Central memory CD8-positive, alpha-beta T cell (primary cell): ENCODE measurements at places on chromosomes 2 and 18.
A peak's percentile ranks its signal among the peaks of the same experiment; 100 is the strongest.

- DNase-seq = no peak
Measured at GRCh38 chr2:1947316-1947715, 203.0 kb upstream of the PXDN start.

DNA sequence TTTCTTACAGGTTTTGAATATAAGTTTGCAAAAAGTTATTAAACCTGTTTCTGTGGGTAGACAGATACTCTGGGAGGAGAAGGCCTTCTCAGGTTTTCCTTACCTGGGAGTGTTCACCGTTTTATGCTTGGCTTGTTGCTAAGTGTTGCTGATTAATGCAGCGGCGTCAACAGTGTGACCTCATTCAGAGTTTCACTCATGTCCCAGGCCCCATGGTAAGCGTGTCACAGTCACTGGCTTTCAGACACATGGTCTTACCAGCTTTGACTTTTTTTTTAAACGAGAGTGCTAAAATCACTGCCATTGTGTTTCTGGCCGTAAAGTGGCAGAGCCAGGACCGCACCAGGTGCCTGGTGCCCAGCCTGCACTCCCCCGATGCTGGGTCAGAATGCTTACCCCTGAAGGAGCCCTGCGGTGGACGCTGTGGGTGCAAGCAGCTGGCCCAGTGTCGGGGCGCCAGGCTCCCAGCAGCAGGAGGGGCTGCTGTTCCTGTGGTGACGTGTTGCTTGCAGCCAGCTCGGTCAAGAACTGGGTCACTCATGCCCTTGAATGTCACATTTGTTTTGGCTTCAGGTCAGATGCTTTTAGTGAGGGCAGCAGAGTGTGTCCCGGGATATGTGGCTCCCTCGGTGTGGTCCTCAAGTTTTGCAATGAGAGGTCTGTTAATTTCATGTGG, 3.5 kb downstream of the CAPN10 start:
- DNase-seq = no peak

GRCh38 chr18:48803518-48803917, 147.2 kb downstream of the SMAD7 start:
- no peak for DNase-seq

- DNase-seq = no peak
Measured at GRCh38 chr2:26822877-26823276, 25.1 kb upstream of the DPYSL5 start.

DNA sequence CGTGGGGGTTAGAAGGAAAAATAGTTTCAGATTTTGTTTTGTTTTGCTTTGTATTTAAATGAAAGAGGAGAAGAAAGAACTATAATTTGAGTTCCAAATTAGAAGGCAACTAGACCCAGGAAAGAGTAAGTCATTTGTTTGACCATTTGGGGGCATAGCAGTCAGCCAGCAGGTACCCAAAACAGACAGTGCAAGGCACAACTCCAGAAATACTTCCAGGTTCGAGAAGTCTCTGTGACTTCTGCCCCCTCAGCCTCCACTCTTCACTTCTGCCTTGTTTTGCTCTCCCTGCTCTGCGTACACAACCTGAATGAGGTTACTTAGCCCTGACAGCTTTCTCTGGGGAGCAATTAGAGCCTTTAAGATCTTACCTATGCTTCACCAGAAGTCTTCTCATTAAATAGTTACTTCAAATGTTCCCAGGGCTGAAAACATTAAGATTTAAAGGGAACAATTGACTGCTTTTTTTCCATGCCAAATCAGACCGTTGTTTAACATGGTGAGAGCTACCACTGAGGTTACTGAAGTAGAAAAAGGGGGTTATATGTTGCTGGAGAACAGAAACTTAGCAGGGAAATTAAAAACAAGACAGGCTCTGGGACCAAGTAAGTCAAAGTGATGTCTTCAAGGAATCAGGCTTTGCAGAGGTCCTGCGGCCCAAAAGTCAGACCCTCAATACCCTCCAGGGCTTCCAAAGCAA, 216.9 kb downstream of the BCL11A start:
- no peak for DNase-seq

DNA sequence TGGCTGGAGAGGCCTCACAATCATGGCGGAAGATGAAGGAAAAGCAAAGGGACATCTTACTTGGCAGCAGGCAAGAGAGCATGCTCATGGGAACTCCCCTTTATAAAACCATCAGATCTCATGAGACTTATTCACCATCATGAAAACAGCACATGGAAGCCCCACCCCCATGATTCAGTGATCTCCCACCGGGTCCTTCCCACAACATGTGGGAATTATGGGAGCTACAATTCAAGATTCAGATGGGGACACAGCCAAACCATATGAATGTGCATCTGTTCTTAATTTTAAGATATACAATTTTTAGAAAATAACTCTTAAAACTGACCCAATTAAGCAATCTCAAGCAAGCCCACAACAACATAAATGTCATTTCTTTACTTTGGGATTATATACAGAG, 12.6 kb downstream of the C18orf63 start:
- DNase-seq = no peak

DNA sequence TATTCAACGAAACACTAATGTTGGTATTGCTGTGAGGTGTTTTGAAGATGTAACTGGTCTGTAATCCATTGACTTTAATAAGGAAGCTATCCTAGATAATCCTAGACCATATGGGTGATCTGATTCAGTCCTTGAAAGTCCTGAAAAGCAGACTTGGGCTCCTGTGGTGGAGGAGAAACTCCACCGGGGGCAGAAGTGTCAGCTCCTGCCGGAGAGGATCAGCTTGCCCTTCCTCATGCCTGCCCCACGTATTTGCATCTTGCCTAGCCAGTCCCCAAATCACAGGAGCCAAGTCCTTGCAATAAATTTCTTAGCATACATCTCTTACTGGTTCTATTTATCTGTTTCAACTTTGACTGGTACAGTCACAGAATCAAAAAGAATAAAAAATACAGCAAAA, 144.2 kb upstream of the DLGAP1 start:
- DNase-seq = no peak

GRCh38 chr2:232920055-232920454, 50.0 kb downstream of the SNORC start:
- no peak for DNase-seq

- no peak for DNase-seq
Measured at GRCh38 chr2:205494537-205495235, 187.6 kb upstream of the NRP2 start.

GRCh38 chr2:47072728-47073191, 82.3 kb downstream of the STPG4 start:
- DNase-seq = no peak

DNA sequence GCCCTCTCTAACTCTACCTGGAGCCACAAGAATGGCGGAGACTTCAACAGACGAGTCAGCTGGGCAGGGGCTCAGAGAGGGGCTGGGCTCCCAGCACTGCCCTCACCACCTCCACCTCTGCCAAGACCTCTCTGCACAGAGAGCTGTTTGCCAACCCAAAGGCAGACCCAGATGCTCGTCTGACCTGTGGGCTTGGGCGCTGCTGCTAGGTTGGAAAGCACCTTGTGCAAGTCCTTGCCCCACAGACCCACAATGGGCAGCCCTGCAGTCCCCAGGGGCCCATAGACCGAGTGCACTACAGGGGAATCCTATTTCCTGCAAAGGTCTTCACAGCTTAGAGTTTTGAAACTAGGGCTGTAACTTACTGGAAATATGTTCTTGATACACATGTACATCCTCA, 13.3 kb downstream of the ACKR3 start:
- DNase-seq = no peak

DNA sequence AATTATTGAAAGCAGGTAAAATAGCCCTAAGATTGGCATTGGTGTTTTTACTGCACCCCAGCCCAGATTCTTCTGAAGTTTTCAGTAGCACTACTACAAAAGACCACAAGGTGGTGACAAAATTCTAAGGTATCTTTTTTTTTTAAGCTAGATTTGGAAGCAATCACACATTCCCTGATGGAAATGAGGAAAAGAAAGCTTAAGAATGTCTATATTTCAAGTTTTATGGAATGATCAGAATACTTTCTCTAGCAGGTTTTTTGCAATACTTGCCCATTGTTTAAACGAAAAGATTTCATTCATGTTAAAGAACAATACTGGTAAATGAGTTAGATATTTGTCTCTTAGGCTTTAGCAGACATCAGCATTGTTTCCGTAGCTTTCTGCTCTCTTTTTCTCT, 32.1 kb upstream of the ZNF638 start:
- DNase-seq = no peak

DNA sequence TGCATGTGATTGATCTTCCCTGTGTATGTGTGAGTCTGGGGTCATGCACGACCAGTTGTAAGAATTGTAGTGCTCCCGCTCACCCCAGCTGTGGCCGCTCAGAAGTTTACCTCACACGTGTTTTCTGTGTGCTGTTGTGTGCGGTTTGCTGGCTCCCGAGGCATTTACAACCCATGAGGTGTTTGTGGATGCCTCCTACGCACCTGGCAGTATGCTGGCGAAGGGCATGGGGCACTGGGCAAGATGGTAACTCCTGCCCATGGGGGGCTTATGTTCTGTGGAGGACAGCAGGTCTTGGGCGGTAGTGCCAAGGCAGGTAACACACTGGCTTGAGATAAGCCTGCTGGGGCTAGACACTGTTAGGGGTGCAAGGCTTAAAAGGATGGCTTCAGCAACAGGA, 102.6 kb upstream of the HS6ST1 start:
- no peak for DNase-seq

GRCh38 chr18:33014060-33014796, 241.4 kb upstream of the KLHL14 start:
- DNase-seq = no peak

DNA sequence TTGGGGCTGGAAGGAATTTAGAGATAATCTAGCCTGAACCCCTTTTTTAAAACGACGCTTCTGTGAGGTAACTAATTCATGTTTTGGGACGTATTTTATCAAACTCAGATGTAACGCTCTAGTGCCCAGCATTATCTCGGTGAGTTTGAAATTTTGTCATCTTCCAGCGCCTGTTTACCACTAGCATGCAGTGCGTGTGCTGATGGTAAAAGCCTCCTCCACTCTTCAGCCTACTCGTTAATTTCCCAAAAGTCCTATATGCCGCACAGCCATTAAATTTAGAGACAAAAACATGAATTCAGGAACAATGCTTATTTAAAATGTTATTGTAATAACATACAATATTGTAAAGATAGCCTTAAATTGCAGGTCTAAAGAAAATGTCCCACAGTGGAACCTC, 2.8 kb downstream of the ZCCHC2 start:
- DNase-seq = no peak

GRCh38 chr2:159133797-159134196, 152.7 kb downstream of the WDSUB1 start:
- no peak for DNase-seq

- DNase-seq = peak; percentile 25
Measured at GRCh38 chr2:54560146-54560881, 104.2 kb downstream of the SPTBN1 start.

DNA sequence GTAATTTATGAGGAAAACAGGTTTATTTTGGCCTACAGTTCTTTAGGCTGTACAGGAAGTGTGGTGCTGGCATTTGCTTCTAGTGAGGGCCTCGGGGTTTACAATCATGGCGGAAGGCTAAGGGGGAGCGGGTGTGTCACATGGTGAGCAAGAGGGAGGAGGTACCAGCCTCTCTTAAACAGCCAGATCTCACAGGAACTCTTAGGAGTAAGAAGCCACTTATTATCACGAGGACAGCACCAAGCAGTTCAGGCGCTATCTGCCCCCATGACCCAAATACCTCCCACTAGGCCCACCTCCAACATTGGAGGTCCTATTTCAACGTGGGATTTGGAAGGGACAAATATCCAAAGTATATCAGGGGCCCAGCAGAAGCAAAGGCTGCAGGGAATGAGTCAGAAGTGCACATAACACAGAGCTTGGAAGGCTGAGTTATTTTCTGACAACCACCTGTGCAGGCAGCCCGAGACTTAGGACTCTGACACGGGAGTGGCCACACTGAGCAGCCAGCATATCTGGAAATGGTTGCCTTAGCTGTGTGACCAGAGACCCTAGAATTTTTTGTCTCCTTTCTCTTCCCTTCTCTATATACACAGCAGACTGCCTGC, 170.9 kb downstream of the PRPF40A start:
- DNase-seq = no peak

GRCh38 chr18:69081846-69082245, 284.0 kb downstream of the CCDC102B start:
- DNase-seq = no peak

- DNase-seq = no peak
Measured at GRCh38 chr18:50192995-50193795, 1.8 kb downstream of the MYO5B start.

DNA sequence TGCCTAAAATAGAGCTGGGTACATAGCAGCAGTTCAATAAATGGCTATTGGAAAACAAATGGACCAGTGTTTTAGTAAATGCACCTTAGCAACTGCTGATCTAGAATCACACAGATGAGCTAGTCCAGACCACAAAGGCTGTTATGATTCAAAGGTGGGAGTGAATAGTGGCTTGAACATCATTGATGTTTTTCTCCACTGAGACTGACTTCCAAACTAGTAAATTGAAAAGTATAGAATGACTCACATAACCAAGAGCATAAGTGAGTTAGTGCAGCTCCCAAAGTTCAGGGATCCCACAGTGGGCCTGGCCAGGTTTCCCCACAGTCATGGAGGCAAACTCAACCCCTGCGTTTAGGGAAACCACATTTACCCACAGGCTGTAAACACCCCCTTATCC, 106.7 kb upstream of the YPEL5 start:
- no peak for DNase-seq

- no peak for DNase-seq
Measured at GRCh38 chr2:168955321-168955720, 54.2 kb downstream of the G6PC2 start.

GRCh38 chr2:10260130-10260529, 42.6 kb upstream of the HPCAL1 start:
- no peak for DNase-seq

DNA sequence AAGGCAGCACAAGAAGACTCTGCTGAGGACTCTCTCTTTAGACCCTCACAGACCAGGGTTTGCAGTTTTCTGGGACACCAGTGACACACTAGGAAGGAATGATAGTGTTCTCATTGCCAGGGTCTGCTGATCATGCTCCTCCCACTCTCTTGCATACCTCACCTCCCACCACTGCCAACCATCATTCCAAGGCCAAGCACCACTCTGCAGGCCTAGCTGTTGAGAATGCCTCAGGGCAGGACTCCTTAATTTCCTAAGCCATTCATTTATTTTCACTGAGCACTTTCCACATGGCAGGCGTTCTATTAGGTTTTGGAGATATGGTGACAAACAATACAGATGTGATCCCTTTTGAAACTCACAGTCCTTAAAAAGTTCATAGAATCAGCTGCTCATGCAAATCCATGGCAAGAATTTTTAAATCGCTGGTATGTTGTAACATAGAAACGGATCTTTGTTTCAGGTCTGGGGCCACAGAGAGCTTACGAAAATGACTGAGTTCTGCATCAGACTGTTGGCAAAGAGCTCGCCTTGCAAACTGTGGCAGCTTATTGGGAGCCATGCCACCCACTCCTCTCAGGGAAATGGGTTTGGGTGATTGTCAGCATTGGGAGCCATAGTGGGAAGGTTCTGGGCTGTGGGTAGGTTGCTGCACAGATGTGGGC, 78.5 kb downstream of the XDH start:
- DNase-seq = no peak

DNA sequence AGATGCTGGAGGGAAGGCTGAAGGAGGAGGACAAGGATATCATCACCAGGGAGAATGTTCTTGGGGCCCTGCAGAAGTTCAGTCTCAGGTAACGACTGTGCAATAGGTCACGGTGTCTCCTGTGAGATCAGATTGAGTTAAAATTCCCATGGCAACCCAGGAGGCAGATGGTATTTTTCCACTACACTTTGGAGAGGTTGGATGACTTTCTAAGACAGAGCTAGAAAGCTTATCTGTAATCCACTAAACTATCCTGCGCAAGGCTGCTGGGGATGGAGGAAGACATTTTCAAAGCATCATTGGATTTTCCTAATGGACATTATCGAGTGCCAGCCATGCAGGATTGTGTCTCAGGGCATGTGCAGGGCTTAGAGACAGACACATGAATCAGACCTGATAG, 74.6 kb downstream of the ARMC9 start:
- DNase-seq = no peak
